ENCODE measurements at places on chromosomes 7 and 10.

DNA sequence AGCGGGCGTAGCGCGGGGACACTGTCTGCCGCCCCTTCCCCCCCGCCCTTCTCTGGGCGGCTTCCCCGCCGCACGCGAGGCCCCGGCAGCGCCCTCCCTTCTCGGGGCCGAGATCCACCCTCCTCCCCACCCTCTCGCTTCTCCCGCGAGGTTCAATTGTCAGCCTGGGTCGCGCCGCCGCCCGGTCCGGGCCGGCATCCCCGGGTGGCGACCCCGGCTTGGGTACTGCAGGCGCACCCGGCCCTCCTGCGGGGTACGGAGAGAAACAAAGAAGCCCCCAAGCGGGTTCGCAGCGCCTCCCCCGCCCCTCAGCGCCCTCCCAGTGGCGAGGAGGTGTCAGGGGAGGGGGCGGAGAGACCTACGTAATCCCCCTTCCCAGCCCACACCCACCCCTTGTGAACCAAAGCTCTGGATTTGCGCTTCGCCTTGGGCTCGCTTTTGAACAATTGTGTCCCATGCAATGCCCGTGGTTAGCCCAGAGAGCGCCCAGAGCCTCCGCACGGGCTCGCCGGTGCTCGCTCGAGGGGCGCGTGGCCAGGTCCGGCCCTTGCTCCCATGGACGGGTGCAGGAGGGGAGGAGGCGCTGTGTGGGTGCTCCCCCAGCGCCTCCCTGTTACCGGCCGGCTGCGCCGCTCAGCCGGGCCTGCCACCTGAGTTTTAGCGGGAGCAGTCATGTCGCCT lies 634 bp downstream of the HECW1 start:
- DNase-seq = no peak

GRCh38 chr10:65968871-65969270 lies 957.0 kb upstream of the LRRTM3 start:
- no peak for DNase-seq

DNA sequence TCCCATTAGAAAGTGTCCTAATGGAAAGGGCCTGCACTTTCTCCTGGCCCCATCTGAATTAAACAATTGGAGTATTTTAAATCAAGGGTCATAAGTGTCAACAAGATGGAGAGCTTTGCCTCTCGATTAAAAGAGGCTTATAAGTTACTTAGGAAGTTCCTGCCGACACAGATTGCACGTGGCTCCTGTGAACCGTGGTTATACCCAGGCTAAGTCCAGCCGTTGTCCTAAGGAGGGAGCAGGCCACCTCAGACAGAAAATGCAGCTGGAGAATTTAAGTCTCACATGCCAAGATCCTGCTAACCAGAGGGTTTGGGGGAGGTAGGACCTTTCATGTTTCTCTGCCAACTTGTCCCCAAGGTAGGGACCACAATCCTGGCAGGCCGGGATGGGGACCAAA lies 626.5 kb upstream of the GALNT17 start:
- no peak for DNase-seq

- DNase-seq = no peak
Measured at GRCh38 chr10:21403256-21404015, 122.0 kb downstream of the SKIDA1 start.

GRCh38 chr10:31867646-31868045 lies 61.0 kb downstream of the ARHGAP12 start:
- no peak for DNase-seq
